Hepatocyte (in vitro differentiated cells): ENCODE measurements at places on chromosomes 5 and 9. TPM values are rescaled to one million over a fixed set of nuclear protein-coding genes. Genes with fewer than 3 reads are reported as not detected.

The NTRK2 gene
- polyA plus RNA-seq: 0.99 and 3.4 TPM in 2 replicates

The SLC2A8 gene
- 138 and 145 TPM in 2 replicates for polyA plus RNA-seq

The ACER2 gene
- polyA plus RNA-seq: 1.1 and 1.3 TPM in 2 replicates

The BTNL8 gene
- 9.8 and 12.5 TPM in 2 replicates for polyA plus RNA-seq

The IFNA21 gene
- polyA plus RNA-seq: not detected in 2 replicates

The BAAT gene
- 13.8 and 19.8 TPM in 2 replicates for polyA plus RNA-seq

The CCDC69 gene
- 23.6 and 27.3 TPM in 2 replicates for polyA plus RNA-seq

The SEMA5A gene
- 10.7 and 14.8 TPM in 2 replicates for polyA plus RNA-seq

The ZFR gene
- polyA plus RNA-seq: 45.0 and 59.1 TPM in 2 replicates

The RALGDS gene
- polyA plus RNA-seq: 48.0 and 51.7 TPM in 2 replicates

The SLC6A3 gene
- polyA plus RNA-seq: 1.2 TPM in 1 of 2 replicates, not detected in the other

- no peak for DNase-seq
Observed at GRCh38 chr9:123002754-123003153, 30.7 kb upstream of the GPR21 start.

- peak; percentile 3 for DNase-seq
Observed at GRCh38 chr5:180645274-180646204, 3.9 kb downstream of the FLT4 start.

GRCh38 chr9:113154471-113154870, 3.7 kb downstream of the SLC31A2 start:
- DNase-seq: no peak

DNA sequence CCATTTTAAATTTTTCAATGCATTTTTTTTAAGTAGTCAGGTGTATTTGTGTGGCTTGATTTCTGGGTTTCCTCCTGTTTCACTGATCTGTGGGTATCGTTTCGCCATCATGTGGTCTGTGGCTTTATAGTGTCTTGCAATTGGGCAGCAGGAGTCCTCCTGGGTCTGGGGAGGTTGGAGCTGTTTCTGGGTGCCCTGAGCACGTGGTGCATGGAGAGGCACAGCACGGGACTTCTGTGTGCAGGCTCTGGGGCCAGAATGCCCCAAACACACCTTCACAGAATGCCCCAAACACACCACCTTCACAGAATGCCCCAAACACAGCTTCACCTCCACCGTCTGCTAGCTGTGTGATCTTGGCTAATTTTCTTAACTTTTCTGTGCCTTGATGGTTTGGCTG, 82.6 kb upstream of the COL5A1 start:
- no peak for DNase-seq

DNA sequence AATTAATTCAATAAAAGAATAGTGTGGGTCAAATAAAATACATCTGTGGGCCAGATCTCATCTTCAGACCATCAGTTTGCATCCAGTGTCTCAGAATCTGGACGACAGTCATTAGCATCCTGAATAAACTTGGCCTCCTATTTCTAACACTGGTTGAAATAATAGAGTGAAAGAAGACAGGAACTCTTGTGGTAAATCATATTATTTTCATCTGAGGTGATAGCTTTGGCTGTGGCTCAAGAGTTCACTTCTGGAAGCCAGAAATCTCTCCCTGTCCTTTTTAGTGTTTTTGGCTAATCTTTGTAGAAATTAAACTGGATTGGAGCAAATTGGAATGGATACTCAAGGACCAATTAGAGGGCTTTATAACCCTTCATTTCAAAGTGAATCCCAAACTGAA, 63.4 kb upstream of the HMHB1 start:
- DNase-seq: no peak

- DNase-seq: no peak
Observed at GRCh38 chr9:27129221-27129620, 20.2 kb downstream of the TEK start.

- DNase-seq: peak; percentile 85
Observed at GRCh38 chr9:129026442-129027223, 1.5 kb downstream of the SH3GLB2 start.

GRCh38 chr5:107853031-107853430, 182.3 kb upstream of the EFNA5 start:
- no peak for DNase-seq

DNA sequence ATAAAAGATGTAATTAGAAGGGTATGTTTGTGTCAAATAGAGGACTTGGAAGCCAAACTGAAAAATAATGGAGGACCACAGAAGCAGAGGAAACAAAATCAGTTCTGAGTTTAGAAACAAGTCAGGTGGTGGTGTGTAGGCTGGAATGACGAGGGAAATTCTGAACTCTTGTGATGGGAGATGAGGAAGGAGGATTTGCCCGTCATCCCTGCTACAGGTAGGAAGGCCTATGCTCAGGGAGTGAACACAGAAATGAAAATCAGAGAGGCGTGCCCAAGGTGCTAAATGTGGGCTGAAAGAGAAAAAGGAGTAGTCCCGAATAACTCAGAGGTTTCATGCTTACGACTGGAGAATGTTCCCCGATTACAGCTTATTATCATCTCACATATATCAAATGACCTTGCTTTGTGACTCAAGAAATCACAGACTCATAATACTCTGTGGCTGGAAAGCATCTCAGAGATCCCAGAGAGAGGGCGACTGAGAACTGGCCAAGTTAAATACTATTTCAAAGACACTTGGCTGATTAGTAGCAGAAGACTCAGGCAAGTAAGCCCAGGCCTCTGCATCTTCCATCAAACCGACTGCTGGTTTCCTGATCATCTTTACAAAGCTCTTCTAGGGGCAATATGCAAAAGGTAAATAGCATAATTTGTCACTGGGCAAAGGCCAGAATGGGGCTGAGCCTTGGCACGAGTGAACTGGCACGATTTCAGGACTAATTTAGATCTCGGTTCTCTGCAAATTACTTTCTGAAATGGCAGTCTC, 126.0 kb downstream of the SUSD1 start:
- no peak for DNase-seq

GRCh38 chr5:169650701-169651331, 13.7 kb downstream of the DOCK2 start:
- no peak for DNase-seq

DNA sequence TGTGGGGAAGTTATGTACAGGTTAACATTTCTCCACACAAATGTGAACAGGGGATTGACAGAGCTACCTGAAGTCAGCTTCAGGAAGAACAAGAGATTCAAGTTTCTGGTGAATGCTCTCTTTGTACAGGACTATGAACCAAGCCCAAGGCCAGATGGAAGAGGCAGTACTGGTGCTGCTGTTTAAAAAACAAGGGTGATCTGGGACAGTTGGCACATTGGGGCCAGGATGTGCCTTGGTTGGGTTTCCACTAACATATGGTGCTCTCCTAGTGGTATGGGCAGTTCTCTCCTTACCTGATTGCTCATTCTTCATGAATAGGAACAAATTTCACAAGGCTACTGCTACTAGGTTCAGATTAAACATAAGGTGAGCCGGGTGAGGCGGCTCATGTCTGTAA, 40.0 kb downstream of the MTMR12 start:
- no peak for DNase-seq

GRCh38 chr5:96432216-96433065, 607 bp downstream of the PCSK1 start:
- DNase-seq: peak; percentile 6

GRCh38 chr5:151213803-151214613, 9.9 kb downstream of the CCDC69 start:
- DNase-seq: peak; percentile 64

DNA sequence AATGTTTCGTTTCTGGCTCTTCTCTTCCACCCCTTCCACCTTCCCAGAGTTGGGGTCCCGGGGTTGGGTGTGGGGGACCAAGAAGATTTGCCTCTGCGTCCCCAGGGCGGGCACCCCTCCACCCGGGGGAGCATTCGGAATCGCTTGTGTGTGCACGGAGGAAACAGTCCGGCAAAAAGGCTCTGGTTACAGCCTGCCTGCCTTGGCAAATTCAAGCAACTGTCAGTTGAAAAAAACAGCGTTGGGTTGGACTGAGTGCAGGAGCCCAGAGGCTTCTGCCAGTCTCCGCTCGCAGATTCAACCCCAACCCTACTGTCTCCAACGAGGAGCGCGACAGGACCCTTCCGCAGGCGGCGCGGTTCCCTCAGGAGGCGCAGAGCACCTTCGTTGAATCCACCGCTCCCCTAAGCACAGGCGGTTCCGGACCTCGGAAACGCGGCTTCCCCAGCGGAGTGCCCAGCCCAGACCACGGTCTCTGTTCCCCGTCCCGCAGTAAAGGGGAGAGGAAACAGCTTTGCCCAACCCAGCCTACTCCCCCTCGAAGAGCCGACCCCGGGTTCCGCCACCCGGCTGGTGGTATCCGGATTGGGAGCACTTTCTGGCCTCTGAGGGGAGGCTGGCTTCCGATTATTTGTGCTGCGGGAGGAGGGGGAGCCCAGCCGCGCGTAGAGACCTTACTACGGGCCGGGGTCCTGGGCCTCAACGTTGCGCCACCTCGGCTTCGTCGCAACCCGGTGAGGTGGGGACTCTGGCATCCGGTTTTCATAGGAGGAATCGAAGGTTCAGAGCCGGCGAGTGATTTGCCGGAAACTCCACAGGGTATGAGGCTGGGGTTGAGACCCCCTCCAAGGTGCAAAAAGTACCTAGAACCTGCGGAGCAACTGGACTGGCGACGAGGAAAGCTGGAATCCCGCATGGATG, 9.6 kb downstream of the LHX6 start:
- DNase-seq: no peak
